ENCODE measurements at places on chromosomes 11 and 22. TPM values are rescaled to one million over a fixed set of nuclear protein-coding genes. Genes with fewer than 3 reads are reported as not detected.
A peak's percentile ranks its signal among the peaks of the same experiment; 100 is the strongest.

The EIF3L gene
- total RNA-seq = 797 TPM

The PYGM gene
- total RNA-seq = 0.64 TPM

The HEPN1 gene
- total RNA-seq = not detected

The DDX25 gene
- total RNA-seq = not detected

The GALNT18 gene
- total RNA-seq = 4.3 TPM

- DNase-seq = no peak
- H3K4me3 ChIP-seq = no peak overlapping the region
- no peaks in the 10 kb centered on the region for H3K27me3 ChIP-seq
- no peak overlapping the region for H3K27ac ChIP-seq
- no peaks in the 10 kb centered on the region for H3K4me1 ChIP-seq
Measured at GRCh38 chr11:118545533-118545932, 14.5 kb downstream of the TMEM25 start.

DNA sequence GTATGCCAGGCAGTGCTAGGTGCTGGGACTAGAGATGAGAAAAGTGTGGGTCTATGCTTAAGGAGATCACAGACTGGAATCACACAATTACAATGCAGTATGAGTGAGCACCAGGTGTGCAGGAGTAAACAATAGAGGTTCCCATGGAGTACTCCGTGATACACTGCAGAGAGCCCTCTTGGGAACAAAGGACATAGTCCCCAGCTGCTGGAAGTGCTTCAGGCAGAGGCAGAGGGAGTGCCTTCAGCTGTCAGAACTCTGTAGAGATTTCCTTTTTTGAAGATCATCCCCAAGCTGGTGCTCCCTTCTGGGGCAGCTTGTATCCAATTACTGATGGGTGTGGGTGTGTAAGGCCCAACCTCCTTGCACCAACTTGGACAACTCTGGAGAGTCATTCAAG, 143.5 kb upstream of the PLET1 start:
- H3K4me1 ChIP-seq = no peaks in the 10 kb centered on the region
- H3K4me3 ChIP-seq = no peak overlapping the region
- H3K27ac ChIP-seq = no peak overlapping the region

GRCh38 chr22:19514831-19515565, 9.2 kb downstream of the CLDN5 start:
- H3K27ac ChIP-seq = no peak overlapping the region
- no peak for DNase-seq
- no peaks in the 10 kb centered on the region for H3K4me1 ChIP-seq
- no peaks in the 10 kb centered on the region for H3K27me3 ChIP-seq

- H3K4me3 ChIP-seq = no peak overlapping the region
- no peaks in the 10 kb centered on the region for H3K27me3 ChIP-seq
- H3K27ac ChIP-seq = no peak overlapping the region
- no peaks in the 10 kb centered on the region for H3K4me1 ChIP-seq
- no peak for DNase-seq
Measured at GRCh38 chr11:26946257-26946716, 47.6 kb upstream of the FIBIN start.

- no peak for DNase-seq
- H3K4me3 ChIP-seq = no peak overlapping the region
- no peak overlapping the region for H3K27ac ChIP-seq
- H3K27me3 ChIP-seq = no peaks in the 10 kb centered on the region
- peaks cover 52% of the 10 kb centered on the region for H3K36me3 ChIP-seq
Measured at GRCh38 chr11:44203270-44204043, 106.5 kb downstream of the ALX4 start.

DNA sequence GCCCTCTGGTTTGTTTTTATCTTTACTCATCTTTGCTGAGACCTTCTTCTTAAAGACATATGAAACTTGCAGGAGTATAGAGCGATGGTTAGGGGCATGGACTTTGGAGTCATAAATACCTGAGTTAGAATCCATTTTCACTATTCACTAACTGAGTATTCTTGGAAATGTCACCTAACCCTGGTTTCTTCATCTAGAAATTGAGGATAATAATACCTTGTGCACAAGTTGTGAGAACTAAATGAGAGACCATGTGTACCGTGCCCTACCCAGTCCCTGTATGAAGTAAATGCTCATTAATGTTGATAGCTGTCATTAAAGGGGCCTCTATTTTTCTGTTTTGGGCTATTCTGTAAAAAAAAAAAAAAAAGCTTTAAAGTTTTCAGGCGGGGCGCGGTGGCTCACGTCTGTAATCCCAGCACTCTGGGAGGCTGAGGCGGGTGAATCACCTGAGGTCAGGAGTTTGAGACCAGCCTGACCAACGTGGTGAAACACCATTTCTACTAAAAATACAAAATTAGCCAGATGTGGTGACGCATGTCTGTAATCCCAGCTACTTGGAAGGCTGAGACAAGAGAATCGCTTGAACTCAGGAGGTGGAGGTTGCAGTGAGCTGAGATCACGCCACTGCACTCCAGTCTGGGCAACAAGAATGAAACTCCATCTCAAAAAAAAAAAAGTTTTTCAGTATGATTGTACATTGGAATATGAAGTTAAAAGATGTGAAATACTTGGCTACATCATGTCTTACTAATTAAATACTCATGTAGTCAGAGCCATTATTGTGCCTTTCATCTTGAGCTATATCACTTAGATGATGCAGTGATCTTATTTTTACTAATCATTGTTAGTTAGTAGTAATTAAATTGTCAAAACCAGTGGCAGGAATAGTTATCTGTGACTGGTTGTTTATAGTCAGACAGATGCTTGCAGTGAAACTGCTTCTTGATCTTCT, 95.0 kb downstream of the AMOTL1 start:
- H3K27me3 ChIP-seq = no peaks in the 10 kb centered on the region
- no peaks in the 10 kb centered on the region for H3K4me1 ChIP-seq
- no peaks in the 10 kb centered on the region for H3K36me3 ChIP-seq

GRCh38 chr11:131354251-131354701, 16.1 kb upstream of the NTM start:
- no peak overlapping the region for H3K4me3 ChIP-seq
- no peaks in the 10 kb centered on the region for H3K4me1 ChIP-seq
- no peak overlapping the region for H3K27ac ChIP-seq
- H3K27me3 ChIP-seq = no peaks in the 10 kb centered on the region
- H3K36me3 ChIP-seq = no peaks in the 10 kb centered on the region

- peaks cover 92% of the 10 kb centered on the region for H3K4me1 ChIP-seq
Measured at GRCh38 chr11:66111158-66111557, 41.1 kb downstream of the PACS1 start.

GRCh38 chr22:20106205-20106848, 9.6 kb upstream of the RANBP1 start:
- no peaks in the 10 kb centered on the region for H3K27me3 ChIP-seq
- no peak overlapping the region for H3K27ac ChIP-seq
- peaks cover 16% of the 10 kb centered on the region for H3K4me1 ChIP-seq

DNA sequence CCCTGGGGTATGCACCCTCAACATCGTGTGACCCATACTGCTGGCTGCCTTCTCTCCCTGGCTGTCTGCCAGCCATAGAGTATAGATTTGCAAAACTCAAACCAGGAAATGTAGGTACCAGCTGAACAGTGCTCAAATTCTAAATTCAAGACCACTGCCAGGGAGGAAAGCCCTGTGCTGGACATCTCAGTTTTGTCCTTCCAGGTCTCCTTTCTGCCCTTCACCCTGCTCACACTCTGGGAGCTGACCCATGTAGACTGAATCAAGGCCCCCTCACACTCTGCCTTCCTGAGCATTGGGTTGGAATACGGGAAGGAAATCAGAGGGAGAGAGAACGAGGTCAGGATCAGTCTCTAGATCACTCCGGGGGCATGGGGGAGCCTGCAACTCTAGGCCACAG, 12.4 kb upstream of the DRD2 start:
- H3K4me3 ChIP-seq = no peak overlapping the region
- H3K4me1 ChIP-seq = no peaks in the 10 kb centered on the region
- peaks cover 7% of the 10 kb centered on the region for H3K27me3 ChIP-seq
- no peak for DNase-seq
- no peak overlapping the region for H3K27ac ChIP-seq

- H3K36me3 ChIP-seq = peaks cover 26% of the 10 kb centered on the region
- no peaks in the 10 kb centered on the region for H3K27me3 ChIP-seq
- DNase-seq = peak; percentile 7
Measured at GRCh38 chr11:58562375-58562800, 13.3 kb downstream of the LPXN start.

- H3K27ac ChIP-seq = no peak overlapping the region
- H3K4me1 ChIP-seq = peaks cover 7% of the 10 kb centered on the region
- H3K36me3 ChIP-seq = no peaks in the 10 kb centered on the region
Measured at GRCh38 chr11:74299015-74299414, 12.4 kb downstream of the P4HA3 start.

DNA sequence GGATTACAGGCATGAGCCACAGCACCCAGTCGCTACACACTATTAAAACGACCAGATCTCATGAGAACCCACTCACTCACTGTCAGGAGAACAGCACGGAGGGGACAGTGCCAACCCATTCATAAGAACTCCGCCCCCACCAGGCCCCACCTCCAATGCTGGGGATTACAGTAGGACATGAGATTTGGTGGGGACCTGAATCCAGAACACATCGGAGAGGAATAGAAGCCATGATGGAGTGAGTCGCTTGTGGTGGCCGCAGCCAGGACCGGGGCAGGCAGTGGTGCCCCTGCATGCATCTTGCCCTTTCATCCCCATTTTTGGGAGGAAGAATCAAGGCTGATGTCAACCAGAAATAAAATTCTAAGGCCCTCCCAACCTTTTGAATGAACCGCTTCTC, 8.7 kb downstream of the NADSYN1 start:
- no peak overlapping the region for H3K27ac ChIP-seq
- no peaks in the 10 kb centered on the region for H3K4me1 ChIP-seq

DNA sequence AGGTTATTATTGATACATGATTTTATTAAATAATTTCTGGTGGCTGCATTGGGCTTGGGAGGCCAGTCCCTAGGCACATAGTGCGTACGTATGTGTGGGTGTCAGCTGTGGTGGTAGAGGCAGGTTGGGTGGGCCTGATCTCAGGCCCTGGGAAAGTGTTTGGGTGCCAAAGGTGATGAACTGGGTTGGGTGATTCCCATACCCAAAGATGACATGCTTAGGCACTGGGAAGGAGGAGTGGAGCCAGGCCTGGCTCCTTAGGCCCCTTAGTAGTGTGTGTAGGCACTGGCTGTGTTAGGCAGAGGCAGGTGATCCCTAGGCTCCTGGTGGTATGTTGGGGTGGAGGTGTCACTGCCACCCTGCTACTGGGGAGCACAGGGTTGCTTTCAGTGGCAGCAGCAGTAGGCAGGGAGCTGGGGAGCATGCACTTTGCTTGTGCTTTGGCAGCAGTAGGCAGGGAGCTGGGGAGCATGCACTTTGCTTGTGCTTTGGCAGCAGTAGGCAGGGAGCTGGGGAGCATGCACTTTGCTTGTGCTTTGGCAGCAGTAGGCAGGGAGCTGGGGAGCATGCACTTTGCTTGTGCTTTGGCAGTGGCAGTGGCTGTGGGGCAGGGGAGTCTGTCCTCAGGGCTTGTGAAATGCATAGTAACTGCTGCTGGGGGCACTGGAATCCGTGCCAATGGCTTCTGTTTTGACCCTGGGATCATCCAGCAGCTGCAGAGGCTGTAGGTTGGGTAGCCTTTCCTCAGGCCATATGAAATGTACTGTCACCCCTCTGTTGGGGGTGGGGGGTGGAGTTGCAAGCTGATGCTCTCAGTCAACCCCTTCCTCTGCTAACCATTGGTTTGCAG, 84.4 kb downstream of the RRM1 start:
- H3K27me3 ChIP-seq = peaks cover 2% of the 10 kb centered on the region
- no peak overlapping the region for H3K4me3 ChIP-seq
- no peak overlapping the region for H3K27ac ChIP-seq
- no peak for DNase-seq
- H3K4me1 ChIP-seq = no peaks in the 10 kb centered on the region

GRCh38 chr11:122784325-122784955, 53.9 kb upstream of the CRTAM start:
- no peaks in the 10 kb centered on the region for H3K27me3 ChIP-seq
- H3K27ac ChIP-seq = no peak overlapping the region
- DNase-seq = no peak
- H3K36me3 ChIP-seq = peaks cover 19% of the 10 kb centered on the region

GRCh38 chr11:78140392-78141077, 1.1 kb upstream of the ALG8 start:
- H3K4me3 ChIP-seq = peak overlapping the region; percentile 65
- no peak overlapping the region for H3K27ac ChIP-seq
- H3K36me3 ChIP-seq = peaks cover 29% of the 10 kb centered on the region
- peaks cover 32% of the 10 kb centered on the region for H3K4me1 ChIP-seq

GRCh38 chr11:12272821-12273617, 104.4 kb upstream of the PARVA start:
- DNase-seq = no peak
- H3K36me3 ChIP-seq = no peaks in the 10 kb centered on the region
- H3K27me3 ChIP-seq = no peaks in the 10 kb centered on the region
- H3K4me1 ChIP-seq = no peaks in the 10 kb centered on the region
- no peak overlapping the region for H3K4me3 ChIP-seq

- no peaks in the 10 kb centered on the region for H3K36me3 ChIP-seq
- DNase-seq = no peak
- no peak overlapping the region for H3K4me3 ChIP-seq
- H3K27me3 ChIP-seq = no peaks in the 10 kb centered on the region
Measured at GRCh38 chr11:127385071-127385470, 384.5 kb upstream of the KIRREL3 start.

GRCh38 chr11:57324154-57324885, 432 bp downstream of the TNKS1BP1 start:
- no peak for DNase-seq
- no peaks in the 10 kb centered on the region for H3K27me3 ChIP-seq
- peak overlapping the region; percentile 77 for H3K27ac ChIP-seq
- H3K36me3 ChIP-seq = peaks cover 42% of the 10 kb centered on the region

DNA sequence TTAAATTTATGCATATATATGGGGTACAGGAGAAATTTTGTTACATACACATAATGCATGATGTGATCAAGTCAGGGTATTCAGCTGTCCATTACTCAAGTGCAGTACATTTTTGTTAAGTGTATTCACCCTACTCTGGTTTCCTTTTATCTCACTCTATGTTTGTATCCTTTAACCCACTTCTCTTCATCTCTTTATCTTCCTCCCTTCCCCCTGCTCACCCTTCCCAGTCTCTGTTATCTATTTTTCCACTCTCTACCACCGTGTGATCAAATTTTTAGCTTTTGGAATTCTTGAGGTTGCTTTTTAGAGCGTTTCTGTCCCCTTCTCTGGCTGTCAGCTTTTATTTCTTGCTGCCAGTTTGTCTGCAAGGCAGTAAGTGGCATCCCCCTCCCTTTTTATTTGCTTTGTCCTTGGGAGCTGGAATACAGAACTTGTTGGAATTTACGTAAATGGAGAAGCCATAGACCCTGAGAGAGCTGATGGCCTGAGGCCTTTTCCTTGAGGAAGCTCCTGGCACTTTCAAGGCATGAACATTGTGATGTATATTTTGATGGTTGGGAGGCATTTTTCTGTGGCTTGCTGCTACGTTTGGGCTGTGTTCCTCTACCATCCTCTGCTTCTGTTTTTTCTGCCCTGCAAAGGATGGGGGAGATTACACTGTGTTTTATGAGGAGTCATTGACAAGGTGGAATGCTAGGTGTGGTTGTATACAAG, 148.6 kb downstream of the LDLRAD3 start:
- no peaks in the 10 kb centered on the region for H3K36me3 ChIP-seq
- H3K4me3 ChIP-seq = no peak overlapping the region
- DNase-seq = no peak

DNA sequence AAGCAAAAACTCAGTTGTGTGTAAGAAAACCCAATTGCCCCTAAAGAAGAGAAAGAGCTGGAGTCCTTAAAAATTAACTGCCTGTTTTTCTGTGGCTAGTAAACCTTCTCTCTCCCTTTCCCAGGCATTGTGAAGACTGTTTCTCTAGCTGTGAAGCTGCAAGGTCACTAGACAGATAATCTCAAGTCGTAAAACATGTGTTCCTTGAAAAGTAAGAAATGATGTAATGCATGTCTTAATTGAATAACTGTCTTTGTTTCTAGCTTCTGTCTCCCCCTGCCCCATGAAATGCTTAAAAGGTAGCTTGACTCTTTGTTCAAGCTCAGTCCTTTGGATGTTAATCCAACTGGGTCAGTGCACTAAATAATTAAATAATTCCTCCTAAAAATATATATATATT, 29.5 kb upstream of the FAM181B start:
- H3K27me3 ChIP-seq = no peaks in the 10 kb centered on the region
- H3K27ac ChIP-seq = no peak overlapping the region
- DNase-seq = no peak
- H3K4me3 ChIP-seq = no peak overlapping the region
